ENCODE measurements at places on chromosomes 11 and 22.

DNA sequence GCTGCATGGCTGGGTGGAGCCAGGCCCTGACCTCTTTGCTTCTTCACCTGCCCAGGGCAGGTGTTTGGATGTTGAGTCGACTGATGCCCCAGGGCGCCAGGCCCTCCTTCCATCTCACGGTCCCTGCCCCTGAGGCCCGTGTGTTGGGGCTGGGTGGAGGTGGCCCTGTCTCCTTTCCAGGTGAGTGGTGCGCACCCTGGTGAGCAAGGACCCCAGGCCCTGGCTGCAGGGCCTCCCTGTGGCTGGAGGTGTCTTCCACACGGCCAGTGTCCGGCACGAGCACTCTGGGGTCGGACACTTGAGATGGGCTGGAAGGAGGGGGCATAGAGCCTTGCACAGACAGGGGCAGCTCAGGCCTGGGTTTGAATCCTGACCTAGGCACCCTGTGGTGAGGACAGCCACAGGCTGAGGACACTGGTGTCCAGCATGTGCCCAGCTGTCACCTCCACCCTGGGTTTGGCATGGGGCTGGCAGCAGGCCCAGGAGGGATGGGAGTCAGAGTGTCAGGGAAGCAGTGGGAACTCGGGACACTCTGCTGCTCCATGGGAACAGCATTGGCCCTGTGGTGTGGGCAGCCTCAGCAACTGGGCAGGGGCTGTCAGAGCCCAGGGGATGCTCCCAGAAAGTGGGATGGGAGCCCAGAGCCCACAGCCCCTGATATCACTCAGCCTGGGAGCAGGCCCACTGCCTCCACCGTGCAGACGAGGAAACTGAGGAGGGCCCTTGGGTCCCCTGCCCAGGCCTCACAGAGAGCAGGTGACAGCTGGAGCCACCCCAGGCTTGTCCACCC lies 37.1 kb upstream of the CCDC188 start:
- DNase-seq, result no peak

DNA sequence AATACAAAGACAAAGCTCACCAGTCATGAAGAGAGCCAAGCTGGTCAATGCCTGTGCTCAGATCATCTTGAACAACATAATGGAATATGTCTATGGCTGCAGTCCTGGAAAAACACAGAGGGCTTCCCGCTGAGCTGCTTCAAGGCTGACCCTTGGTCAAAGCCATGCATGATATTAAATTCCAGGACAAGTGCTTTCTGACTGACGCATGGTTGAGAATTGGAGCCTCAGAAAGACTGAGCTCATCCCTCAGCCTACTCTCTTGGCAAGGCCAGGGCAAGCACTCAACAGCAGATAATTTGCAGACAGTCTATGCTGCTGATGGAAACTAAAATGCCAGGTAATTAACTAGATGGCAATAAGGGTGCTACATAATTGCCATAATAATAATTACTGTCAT lies 89.2 kb downstream of the GALNT18 start:
- DNase-seq, result no peak

DNA sequence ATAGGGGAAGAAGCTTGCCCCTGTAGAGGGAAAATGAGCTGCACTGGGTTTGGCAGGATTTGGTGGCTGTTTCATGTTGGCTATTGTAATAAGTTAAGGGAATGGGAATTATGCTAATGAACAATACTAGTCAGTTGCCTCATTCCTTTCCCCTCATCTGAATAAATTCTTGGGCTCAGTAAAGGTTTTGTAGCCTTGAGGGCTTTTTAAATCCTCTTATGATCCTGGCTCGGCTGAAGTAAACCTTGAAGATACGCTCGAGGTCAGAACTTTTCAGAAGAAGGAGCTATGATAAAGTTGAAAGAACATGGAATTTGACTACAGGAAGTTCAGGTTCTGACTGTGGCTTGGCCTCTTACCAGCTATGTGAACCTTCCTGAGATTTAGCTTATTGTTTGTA lies 448.7 kb downstream of the RAB38 start:
- no peak for DNase-seq

DNA sequence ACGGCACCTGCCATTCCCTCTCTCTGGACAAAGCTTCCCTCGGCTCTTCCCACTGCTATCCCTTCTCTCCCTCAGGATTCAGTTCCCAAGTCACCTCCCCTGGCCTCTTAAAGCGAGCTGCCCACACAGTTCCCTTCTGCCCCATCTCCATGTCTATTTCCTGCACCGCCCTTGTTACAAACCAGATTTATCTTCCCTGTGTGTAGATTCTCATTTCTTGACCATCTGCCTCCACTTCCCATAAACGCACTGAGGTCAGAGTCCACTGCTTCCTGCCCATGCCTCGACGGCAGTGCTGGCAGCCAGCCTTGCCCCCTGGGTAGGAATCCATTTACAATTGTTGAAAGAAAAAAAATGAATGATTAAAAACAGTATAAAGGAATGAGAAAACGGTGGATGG lies 11.6 kb upstream of the APOBEC3B start:
- DNase-seq, result no peak

DNA sequence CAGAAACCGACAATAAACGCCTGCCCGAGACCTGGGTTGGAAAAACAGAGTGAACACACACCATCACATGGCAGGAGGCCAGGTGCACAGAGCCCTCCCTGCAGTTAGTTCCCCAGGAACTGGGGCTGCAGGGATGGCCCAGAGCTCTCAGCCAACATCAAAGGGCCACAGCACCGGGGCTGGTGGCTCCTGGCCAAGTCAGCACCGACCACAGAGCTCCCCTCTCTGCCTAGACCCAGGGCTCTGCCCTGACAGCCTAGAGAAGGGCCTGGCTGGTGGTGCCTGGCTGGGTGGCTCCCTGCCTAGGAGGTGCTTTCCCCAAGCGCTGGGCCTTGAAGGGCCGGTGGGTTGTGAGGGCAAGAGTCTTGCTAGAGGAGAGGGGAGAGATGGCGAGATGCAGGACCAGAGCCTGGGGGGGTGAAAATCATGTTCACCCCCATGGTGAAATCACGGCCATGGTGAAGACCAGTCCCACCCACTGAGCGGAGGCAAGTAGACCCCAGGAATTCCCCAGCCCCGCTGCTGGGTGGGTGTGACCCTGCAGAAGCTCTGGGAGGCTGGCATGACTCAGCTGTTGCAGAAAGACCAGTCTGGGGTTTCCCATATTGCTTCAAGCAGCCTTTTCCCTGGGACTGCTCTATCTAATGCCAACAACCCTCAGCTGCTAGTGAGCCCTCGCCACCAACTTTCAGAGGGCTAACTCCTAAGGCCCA lies 7.2 kb upstream of the BID start:
- DNase-seq, result peak; percentile 92

- no peak for DNase-seq
These were observed 31.9 kb upstream of the RTL6 start for GRCh38 chr22:44529827-44530523.

Measured in RPMI7951 (cell line).